Left lobe of liver (tissue), 2 donors: ENCODE measurements at places on chromosomes 11 and 22. TPM values are rescaled to one million over a fixed set of nuclear protein-coding genes. Genes with fewer than 3 reads are reported as not detected.

GRCh38 chr11:110470716-110471115, 41.0 kb downstream of the FDX1 start:
- DNase-seq = no peak

DNA sequence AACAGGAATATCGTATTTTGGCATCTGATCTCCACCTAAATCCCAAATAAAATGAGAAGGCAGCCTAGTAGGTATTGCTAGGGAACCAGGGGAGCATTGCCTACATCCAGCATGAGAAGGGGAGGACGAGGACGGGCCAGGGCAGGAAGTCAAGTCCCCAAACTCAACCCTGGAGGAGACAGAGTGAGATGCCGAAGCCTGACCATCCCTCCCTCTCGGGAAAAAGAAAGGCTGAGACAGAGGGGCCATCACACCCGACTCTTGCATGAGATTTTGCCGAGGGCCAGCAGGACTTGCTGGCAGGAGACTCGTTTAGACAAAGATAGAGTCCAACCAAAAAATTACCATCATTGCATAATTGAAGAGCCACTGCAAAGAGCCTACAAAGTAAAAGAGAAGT, 50.2 kb upstream of the SPATA19 start:
- no peak for DNase-seq

- DNase-seq = no peak
Observed at GRCh38 chr22:20760084-20760483, 13.8 kb upstream of the SERPIND1 start.

DNA sequence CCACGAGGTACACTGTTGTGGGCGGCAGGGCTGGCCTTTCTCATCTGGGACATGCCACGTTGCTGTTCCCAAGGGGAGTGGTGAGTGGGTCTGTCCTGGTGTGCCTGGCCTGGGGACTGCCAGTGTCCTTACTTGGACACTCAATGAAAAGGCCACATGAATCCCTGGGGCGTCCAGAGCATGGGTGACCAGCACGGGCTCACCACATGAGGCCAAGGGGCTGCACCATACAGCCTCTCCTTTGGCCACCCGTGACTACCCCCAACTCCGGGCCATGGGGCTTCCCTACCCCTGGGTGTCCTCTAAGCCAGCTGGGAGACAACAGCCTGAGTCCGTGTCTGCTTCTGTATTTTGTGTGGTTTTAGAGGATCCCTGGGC, 20.2 kb upstream of the TXNRD2 start:
- DNase-seq = no peak

EFCAB6 gene
- 0.45 TPM for total RNA-seq

DNA sequence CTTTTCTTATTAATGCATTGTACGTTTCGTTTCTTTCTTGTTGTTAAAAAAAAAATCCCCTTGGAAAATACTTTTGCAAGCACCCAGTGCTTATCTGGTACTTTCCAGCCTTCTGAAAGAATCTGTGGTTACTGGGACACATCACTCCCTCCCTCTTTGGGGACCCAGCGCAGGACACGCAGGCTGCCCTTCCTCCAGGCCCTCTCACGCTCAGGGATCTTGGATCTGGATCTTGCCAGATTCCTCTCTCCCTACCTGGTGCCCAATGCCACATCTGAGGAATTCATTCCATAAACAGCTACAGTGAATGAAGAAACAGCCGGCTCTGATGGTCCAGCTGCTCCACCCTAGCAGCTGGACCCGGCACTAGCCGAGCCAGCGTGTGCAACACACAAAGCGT, 55.7 kb downstream of the PHF21B start:
- no peak for DNase-seq

DNA sequence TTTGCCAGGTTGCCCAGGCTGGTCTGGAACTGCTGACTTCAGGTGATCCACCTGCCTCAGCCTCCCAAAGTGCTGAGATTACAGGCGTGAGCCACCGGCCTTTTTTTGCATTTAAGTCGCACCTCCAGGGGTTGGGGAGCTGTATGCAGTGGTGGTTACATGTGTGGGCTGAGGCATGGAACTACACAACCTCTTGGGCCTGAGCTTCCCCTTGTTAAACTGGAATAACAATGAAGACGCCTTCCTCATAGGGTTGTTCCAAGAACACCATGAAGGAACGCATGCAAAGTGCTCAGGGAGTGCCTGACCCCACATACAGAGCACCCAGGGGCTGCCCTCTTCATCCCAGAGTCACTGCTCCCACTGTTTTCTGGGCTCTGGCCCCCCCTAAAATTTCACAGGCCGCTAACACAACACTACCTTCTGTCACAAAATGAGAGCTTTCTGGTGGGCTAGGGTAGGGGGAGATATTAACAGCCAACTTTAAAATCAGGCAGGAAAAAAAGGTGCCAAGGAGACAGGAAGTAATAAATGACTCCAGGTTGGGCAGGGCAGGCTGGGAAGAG, 1.3 kb upstream of the FAM118A start:
- no peak for DNase-seq

SCGB1A1 gene
- total RNA-seq = 2.0 TPM

DNA sequence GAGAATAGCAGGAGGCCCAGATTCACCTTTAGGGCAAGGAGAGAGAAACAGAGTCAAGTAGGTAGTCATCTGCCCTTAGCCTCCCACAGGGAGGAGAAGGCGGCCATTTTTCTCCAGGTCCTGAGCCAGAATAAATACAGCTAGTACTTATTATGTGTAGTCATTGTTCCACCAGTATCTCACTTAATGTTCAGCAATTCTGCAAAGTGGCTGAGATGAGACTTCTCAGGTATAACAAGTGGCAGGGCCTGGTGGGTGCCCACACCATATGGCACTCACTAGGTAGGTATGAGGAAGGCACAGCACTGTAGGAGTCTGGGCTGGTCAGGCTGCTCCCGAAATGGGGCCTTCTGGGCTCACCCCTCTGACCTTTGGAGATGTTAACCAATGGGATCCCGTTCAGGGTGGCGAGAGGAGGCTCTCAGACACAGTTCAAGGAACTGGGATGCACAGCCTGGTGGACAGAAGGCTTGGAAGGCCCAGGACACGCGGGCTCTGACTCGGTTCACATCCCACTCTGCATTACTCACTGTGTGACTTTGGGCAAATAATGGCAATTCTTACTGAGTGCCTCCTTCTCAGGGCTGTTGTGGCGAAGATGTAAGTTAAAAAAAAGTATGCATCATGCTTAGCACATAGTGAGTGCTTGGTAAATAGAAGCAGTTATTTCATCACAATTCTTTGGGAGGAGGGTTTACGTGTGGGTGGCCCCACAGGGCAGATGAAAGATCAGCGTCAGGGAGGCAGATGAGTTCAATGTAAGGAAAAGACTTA, 25.1 kb downstream of the RTN4RL2 start:
- DNase-seq = no peak

DNA sequence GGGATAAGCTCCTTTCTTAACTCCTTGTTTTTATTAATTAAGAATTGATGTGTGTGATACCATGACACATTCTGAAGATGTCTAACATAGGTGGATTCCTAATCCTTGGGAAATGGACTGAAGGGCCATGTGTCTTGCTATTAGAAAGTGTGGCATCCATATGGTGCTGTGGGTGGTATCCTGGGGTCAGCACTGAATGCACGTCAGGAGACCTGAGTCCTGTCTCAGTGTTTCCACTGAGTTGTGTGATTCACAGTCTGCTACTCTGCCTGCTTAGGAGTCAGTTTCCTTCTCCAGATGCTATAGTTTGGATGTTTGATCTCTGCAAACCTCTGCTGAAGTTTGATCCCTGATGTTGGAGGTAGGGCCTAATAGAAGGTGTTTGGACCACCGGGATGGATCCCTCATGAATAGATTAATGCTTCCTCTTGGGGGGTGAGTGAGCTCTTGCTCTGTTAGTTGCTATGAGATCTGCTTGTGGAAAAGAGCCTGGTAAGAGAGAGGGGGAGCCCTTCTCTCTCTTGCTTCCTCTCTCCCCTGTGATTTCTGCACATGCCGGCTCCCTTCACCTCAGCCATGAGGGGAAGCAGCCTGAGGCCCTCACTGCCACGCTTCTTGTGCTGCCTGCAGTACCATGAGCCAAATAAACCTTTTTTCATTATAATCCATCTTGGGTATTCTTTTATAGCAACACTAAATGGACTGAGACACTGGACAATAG, 666.5 kb downstream of the NTM start:
- DNase-seq = no peak

SPTBN2 gene
- total RNA-seq = 55.1 TPM

- DNase-seq = no peak
Observed at GRCh38 chr11:94068764-94069163, 47.6 kb downstream of the HEPHL1 start.

DNA sequence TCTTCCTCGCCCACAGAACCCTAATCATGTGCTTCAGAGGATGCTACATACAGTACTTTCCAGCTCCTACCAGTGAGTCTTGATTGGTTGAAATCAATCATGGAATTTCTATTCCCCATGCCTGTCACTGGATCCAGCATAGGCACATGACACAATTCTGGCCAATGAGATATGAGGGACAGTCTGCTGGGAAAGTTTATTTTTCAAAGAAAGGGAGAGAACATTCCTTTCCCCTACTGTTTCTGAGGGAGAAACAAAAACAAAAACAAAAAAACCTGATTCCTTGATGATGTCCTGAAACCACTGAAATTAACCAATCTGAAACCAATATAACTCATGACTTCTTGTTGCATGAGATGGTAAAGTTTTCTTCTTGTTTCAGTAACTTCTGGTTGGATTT, 3.3 kb upstream of the RCN1 start:
- DNase-seq = no peak

DNA sequence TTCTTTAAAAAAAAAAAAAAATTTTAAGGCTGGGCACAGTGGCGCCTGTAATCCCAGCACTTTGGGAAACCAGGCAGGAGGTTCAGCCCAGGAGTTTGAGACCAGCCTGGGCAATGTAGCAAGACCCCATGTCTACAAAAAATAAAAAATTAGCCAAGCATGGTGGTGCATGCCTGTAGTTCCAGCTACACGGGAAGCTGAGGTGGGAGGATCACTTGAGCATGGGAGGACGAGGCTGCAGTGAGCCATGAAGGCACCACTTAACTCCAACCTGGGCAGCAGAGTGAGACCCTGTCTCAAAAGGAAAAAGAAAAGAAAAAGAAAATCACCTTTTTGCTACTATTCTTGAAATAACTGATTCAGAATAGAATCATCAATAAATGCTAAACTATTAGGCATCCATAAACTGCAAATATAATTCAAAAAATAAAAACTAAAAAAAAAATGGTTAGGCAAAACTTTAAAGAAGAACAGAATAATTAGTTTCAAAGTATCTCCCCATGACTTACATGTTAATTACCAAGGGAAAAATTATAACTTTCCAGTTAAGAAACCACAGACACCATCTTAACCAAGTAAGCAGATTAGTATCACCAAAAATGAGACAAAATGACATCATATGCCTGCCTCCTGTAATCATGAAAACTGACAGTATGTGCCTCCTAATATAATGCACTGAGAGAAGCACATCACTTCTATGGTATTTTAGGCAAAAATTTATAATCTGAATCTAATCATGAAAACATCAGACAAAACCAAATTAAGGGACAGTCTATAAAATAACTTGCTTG, 63.6 kb downstream of the DENND5A start:
- no peak for DNase-seq

RBMXL2 gene
- not detected for total RNA-seq

ART1 gene
- total RNA-seq = not detected

DNA sequence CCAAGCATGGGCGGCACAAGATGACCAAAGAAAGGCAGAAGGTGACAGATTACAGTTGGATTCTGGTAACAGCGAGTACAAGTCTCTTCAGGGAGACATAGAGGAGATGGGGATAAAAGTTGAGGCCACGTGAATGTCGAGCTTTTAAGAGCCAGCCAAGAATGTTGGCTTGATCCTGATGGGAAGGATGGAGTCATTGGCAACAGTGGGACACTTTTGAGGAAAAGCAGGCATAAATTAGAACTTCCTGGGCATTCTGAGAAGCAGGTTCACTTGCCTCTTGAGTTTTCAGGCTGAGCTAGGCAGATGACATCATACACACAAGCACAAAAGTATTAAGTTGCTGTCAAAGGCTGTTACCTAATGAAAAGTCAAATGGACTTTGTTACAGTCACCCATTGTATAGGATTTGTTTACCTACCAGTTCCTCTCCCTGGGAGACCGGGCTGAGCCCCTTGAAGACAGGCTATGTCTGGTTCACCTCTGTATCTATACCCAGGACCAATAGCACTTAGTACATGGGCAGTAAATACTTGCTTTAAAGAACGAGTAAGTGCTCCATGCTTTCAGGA, 41.1 kb downstream of the TNRC6B start:
- no peak for DNase-seq

- DNase-seq = no peak
Observed at GRCh38 chr11:43546561-43547429, 133.7 kb upstream of the HSD17B12 start.

NRXN2 gene
- total RNA-seq = 0.98 TPM

DNA sequence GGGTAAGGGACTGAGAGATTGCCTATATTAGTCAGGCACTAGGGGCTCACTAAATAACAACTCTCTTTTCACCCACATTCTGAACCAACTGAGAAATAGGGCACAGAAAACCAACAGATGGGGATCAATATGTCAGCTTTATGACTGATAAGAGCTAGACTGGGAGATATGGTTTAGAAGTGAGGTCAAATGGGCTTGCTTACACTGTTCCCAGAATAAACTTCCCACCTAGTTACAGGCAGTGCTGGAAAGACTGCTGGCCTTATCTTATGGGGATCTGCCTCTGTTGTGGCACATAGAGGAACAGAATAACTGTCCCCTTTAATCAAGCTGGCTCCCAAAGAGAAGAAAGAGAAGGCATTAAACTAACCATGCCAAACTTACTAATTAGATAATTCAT, 10.6 kb upstream of the RRAS2 start:
- no peak for DNase-seq

DNA sequence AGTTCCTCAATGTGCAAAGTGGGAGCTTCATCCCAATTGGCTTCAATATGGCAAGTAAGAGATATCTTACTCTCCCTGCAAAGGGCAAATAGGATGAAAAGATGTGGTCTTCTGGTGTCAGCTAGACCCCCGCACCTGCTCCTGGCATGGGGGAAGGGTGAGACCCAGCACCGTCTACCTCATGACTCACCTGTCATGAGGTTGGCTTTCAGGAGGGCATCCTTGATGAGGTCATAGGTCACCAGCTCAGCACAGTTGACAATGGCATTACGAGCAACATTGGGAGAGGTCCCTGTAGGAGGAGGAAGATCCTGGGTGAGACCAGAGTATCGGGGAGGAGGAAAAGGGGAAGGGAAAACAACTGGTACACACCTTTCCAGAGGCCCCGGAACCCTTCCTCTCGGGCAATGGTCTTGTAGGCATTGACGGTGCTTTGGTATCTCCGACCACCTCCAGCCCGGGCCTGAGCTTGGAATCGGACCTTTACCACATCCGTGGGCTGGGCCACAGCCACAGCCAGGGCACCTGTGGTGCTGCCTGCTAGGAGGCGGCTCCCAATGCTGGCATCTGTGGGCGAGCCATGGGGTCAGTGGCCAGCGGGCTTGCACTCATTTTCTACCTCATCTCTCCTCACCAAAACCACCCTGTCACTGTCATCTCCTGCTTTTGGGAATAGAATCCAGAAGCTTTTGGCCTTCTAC, 6.0 kb downstream of the UCP2 start:
- DNase-seq = no peak

- no peak for DNase-seq
Observed at GRCh38 chr11:19173004-19173689, 28.6 kb downstream of the CSRP3 start.

MMP1 gene
- total RNA-seq = not detected

- no peak for DNase-seq
Observed at GRCh38 chr11:72326151-72326848, 82.3 kb upstream of the PHOX2A start.

- DNase-seq = no peak
Observed at GRCh38 chr11:103744496-103745153, 291.8 kb upstream of the DDI1 start.

- DNase-seq = no peak
Observed at GRCh38 chr11:11397036-11397415, 44.0 kb upstream of the CSNK2A3 start.
